ENCODE measurements at places on chromosomes 6 and 20.

GRCh38 chr6:43405354-43405753 is 22.0 kb upstream of the ABCC10 start:
- DNase-seq, result no peak

GRCh38 chr20:46977204-46977603 is 82.6 kb downstream of the EYA2 start:
- DNase-seq, result no peak

DNA sequence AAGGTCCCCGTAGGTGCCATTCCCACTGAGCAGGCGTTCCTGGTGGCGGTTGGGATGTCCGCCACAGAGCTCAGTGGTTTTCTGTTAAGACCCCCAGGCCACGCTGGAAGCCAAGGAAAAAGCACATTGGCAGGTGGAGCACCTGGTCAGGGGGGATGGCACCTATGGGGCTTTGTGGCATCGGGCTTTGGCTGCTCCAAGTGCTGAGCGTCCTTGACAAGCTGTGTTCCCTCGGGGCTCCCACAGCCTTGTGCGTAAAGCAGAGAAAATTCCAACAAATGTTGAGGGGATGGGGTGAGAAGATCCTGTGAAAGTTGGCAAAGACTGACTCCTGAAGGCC is 135.4 kb downstream of the JPH2 start:
- DNase-seq, result no peak

DNA sequence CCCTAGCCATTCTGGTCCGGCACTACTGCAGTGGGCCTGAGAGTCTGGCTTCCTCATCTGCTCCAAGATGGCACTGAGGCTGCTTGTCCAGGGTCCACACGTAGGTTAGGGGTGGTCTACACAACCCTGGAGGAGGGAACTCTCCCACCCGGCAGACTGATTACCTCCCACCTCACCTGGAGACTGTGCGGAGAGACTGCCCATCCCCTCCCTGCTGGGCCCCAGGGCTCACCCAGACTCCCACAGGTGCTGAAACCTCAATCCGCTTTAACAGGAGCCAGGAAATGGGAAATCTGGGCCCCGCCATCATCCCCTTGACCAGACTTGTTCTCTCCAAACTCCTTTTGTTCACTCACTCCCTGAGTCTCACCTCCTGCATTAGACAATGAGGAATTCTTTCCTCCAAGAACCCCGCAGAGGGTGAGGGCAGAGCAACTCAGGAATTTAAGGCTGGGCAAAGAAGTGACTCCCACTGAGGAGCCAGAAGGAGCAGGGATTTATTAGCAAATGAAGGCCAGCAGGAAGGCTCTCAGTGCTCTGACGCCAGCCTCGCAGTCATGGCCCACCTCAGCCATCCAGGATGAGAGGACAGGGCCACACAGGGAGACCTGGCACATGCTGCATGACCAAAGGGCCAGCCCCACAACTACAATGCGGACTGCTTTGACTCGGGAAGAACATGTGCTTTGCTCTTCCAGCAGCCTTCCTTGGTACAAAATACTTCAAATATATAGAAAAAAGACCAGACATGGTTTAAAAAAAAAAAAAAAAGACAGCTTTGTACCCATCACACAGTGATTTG is 53.0 kb downstream of the CDK5RAP1 start:
- no peak for DNase-seq

DNA sequence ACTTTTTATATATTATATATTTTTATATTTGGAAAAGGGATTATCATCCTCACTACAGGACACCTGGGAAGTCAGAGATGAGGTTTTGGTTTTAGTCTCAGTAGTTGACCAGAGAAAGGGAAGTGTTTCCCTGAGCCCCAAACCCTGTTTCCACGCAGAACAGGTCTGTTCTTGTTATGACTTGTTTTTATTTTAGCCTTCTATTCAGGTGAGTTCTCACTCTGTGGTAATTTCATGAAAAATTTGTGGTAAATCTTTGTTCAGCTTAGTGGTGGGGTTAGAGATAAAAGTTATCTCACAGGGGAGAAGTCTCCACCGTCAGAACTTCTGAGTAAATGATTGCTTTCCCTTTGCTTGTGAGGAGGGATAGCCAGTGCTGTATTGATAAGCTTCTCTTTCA is 224.9 kb downstream of the FARS2 start:
- no peak for DNase-seq

DNA sequence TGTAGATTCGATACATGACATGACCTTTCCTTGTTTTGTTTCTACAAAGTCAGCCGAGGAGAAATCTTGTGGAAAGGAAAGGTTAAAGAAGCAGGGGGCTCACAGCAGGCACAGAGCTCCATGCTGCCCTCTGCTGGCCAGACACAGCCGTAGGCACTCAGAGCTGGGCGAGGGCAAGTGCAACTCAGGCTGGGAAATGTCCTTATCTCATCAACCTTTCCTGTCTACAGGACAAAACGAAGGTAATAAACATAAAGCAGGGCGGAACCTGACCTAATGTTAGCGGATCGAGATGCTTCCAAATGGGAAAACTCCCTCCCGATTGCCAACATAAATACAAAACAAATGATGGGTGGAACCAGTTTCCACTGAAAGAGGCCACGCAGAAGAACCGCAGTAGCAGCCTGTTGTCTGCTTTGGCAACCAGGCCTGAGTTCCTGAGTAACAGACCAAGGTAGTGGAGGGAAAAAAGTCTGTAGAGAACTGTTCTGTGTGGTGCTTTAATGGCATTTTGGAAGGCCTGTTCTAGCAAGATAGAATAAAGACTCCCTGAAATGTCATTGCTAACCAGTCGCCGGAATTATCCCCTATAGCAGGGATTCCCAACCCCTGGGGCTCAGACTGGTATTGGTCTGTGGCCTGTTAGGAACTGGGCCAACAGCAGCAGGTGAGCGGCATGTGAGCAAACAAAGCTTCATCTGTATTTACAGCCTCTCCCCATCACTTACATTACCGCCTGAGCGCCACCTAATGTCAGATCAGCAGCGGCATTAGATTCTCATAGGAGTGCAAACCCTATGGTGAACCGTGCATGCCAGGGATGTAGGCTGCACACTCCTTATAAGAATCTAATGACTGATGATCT is 85.2 kb downstream of the MBOAT1 start:
- no peak for DNase-seq

Data from non-pigmented ciliary epithelial cell (primary cell).